ENCODE measurements at places on chromosomes 11 and 22.

- no peak for DNase-seq
These were observed 20.5 kb upstream of the SYT12 start for GRCh38 chr11:67002297-67002913.

GRCh38 chr22:29109822-29110221 is 37.0 kb downstream of the KREMEN1 start:
- no peak for DNase-seq

- DNase-seq, result no peak
These were observed 26.8 kb upstream of the RAG1 start for GRCh38 chr11:36540998-36541397.

GRCh38 chr22:43827926-43828724 is 16.0 kb upstream of the EFCAB6 start:
- no peak for DNase-seq

DNA sequence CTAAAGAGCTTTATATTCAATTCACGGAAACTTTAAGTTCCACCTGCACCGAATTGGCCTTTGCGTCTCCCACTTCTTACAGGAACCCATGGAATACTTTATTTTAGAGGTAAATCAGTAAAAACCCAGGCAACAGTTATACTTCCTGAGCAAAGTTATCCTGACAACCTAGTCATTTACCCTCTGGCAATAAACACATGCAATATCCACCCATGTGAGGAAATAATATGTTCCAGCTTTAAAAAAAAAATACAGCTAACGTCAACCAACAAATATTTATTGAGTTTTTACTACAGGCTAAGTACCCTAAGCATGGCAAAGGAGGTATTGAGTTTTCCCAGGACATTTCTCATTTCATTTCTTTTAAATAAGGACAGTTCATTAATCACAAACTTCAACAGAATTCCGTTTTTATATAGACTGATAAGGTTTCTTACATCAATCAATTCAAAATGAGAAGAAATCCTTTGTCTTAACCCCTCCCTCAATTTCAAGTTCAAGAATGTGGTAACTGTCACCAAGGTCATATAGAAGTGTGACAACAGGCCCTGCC is 38.3 kb upstream of the CCDC34 start:
- no peak for DNase-seq

Measured in stimulated activated CD8-positive, alpha-beta memory T cell treated with anti-CD3 and anti-CD28 coated beads, Interleukin-7, amount 100 ng/mL, for 24 hours (primary cell).